SJSA1 (cell line): ENCODE measurements at places on chromosomes 1 and 21. TPM values are rescaled to one million over a fixed set of nuclear protein-coding genes. Genes with fewer than 3 reads are reported as not detected.

GRCh38 chr1:162676750-162677149 is 44.5 kb downstream of the DDR2 start:
- no peak for DNase-seq

GRCh38 chr1:1355416-1355815 is 2.9 kb downstream of the MXRA8 start:
- DNase-seq: no peak

DNA sequence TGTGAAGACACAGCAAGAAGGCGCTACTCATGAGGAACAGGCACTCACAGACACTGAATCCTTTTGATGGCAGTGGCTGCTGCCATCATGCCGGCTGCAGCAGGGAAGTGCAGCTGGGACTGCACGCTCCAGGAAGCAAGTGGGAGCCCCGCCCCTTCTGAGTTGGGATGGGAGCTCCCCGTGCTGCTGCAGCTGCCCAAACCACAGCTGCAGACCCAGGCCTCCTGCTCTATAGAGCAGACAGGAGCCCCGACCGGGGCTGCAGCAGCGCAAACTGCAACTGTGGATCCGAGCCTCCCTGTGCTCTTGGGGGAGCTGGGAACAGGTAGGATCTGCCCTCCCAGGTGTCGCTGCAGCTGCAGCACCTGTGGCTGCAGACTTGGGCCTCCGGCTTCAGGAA is 65.2 kb upstream of the MARK1 start:
- DNase-seq: no peak

Gene LRRC53
- not detected in 2 replicates for total RNA-seq

Gene OR2M2
- total RNA-seq: not detected in 2 replicates

Gene NFASC
- 0.03 TPM in 1 of 2 replicates, not detected in the other for total RNA-seq

Gene CCDC190
- 2.8 and 5.5 TPM in 2 replicates for total RNA-seq

GRCh38 chr1:171841050-171841910 is at the start of gene DNM3:
Gene DNM3, plus strand, starts transcription at chr1:171841498. Its CDS starts 159 bp downstream, at chr1:171841657.
- peak; percentile 77 for DNase-seq

Gene IQGAP3
- 38.3 and 64.1 TPM in 2 replicates for total RNA-seq

DNA sequence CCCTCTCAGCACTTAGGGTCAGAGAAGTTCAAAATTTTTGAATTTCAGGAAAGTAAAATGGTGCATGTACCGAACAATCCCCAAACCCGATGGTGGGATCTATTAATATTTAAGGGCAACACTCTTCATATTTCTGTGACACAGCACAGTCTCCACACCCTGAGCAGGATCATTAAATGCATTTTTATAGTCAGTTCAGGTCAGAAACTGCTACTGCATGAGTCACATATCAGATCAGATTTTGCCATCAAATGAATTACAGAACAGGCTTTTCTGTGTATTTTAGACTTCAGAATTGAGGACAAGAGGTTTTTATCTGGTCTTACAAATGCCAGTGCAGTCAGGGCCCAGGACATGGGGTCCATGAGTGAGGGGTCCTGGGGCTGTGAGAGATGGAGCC is 79.2 kb downstream of the RIPK4 start:
- no peak for DNase-seq

Gene B3GALNT2
- total RNA-seq: 35.7 and 56.8 TPM in 2 replicates

Gene ADGRL2
- total RNA-seq: 0.22 and 3.5 TPM in 2 replicates

DNA sequence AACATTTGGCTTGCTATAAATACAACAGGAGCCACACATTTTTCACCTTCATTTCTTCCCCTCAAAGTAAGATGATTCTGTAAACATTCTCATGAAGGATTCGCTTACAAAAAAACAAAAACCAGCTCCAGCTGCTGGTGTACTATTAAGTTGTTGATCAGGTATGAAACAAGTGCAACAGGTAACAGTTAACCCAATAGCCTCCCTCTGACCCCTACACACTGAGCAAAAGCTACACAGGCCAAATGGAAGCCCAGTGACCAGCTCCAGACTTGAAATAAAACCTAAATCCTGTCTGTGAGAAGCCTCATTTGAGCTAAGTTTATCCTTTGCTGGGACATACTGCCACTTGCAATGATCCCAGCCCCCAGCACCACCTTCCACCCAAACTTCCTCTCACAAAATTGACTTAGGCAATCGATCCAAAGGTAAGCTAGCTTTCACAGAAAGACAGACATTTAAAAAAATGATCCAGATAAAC is 991 bp downstream of the TIAM1 start:
- DNase-seq: no peak

DNA sequence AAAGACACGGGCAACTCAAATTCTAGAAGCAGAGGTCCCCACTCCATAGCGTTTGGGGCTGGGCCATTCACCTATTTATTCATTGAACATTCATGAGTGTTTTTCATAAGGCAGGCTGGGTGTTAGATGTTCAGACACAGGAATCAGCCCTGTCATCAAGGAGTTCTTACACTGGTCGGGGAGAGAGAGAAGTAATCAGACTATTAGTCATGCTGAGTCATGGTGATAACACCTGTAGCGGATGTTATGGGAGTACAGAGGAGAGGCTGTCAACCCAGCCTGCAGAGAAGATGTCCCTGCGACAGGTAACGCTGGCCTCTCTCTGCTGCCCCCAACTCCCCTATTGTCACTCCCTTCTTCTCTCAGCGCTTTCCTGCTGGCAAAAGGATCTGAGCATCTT is 17.2 kb downstream of the LY9 start:
- DNase-seq: no peak

GRCh38 chr1:89686520-89686919 is 53.6 kb downstream of the LRRC8C start:
- DNase-seq: no peak
